ENCODE measurements at places on chromosomes 4 and X. TPM values are rescaled to one million over a fixed set of nuclear protein-coding genes. Genes with fewer than 3 reads are reported as not detected.

Gene GRIA3
- not detected for total RNA-seq

- DNase-seq = no peak
Measured at GRCh38 chr4:185642907-185643306, 107.6 kb upstream of the PDLIM3 start.

DNA sequence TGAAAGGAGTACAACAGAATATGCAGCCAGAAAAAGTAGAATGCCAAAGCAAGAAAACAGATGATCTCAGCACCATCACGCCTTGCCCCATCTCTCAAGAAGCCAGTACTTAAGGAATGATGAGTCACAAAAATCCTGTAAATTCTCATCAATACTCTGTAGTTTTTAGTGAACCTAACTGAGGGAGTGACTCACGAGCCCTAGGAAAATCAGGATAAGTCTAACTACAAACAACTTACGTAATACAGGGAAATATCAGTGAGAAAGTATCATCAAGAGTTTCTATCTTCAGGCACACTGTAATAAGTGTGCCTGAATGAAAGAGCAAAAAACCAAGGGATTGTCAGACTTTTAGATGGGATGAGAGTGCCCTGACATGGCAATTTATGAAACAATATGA is 644.4 kb downstream of the STPG2 start:
- no peak for DNase-seq

DNA sequence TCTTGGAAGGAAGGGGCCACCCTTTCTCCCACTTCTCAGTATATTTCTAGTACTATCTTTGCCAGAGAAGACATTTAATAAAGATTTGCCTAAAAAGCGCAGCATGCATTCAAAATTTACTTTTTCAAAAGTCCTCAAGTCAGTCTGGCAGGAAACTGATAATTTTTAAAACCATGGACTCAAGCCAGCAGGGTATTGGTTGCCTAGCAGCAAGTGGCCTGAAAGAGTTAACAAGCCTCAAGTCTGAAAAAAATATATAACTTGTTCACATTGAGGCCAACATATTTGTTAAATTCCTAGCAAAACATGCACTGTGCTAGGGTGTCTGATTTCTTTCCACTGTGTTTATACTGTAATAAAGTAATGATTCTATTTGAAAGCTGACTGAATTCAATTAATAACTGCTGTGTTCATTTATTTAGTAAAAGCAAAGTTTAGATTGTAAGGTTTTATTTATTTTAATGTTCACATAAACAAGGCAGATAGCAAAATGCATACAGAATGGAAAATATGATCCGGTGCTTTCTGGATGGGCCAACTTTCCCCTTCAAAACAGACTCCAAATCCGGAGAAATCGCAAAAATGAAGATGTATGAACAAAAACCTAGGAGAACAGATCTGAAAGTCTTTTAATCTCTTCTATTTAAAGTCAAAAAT is 218.5 kb upstream of the FGF13 start:
- no peak for DNase-seq

DNA sequence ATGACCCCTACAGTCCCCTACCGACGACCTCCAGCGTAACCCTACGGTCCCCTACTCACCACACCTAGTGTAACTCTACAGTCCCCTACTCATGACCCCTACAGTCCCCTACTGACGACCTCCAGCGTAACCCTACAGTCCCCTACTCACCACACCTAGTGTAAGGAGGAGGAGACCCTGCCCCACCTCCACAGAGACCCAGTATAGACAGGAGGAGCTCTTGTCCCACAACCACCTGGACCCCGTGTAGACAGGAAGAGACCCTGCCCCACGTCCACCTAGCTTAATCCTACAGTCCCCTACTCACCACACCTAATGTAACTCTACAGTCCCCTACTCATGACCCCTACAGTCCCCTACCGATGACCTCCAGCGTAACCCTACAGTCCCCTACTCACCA is 26.9 kb downstream of the CSF2RA start:
- DNase-seq = no peak

Gene TCEAL7
- not detected for total RNA-seq

DNA sequence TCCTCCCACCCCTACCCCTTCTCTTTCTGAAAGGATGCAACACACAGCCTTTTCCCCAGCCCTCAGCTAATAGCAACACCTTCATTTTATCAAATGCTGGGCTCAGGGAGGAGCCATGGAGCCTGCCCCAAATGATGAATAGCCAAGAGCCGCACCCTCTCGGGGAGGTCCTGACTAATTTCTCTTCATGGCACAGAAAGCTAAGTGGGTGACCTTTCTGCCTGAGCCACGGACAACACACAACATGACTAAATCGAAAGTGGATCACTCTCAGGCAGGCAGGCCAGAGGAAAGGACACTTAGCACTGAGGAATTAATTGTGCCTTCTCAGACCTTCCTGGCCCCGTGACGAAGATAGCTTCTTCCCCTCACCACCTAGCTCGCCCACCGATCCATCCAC is 165.1 kb upstream of the RAI2 start:
- DNase-seq = no peak

Gene STAG2
- 86.0 TPM for total RNA-seq

Gene IL1RAPL1
- total RNA-seq = not detected

- DNase-seq = peak; percentile 78
Measured at GRCh38 chrX:9285342-9285771, 179.5 kb upstream of the TBL1X start.

GRCh38 chr4:99301376-99302164 is 10.8 kb upstream of the ADH1A start:
- no peak for DNase-seq

DNA sequence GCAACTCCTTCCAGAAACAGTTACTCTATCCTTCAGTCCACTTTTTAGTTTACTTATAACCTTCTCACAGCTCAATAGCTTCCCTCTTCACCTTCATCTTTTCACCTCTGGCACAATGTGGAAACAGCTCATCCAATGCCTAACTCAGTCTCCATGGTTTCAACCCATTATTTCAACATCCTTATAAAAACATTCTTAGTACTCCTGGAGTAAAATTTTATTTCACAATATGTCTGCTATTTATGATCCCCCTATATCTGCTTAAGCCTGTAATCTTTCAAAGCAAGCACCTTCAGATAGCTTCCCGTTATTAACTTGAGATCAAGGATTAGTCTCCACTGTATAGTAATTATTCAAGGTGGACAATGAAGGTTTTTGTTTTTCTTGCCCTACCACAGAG is 156.3 kb downstream of the GASK1B start:
- DNase-seq = no peak

DNA sequence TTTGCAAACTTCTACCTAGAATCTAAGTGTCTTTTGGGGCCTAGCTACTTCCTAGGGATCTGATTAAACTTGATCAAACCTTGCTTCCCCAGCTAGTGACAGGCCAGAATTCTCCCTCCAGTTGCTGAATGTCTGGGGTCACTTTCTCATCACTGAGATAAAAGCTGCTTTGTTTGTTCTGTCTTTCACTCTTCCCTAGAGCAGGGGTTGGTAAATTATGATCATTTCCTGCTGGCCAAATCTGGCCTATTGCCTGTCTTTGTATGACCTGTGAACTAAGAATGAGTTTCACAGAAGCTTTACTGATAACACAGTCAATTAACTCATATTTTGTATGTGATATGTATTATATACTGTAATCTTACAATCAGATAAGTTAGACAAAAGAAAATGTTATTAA is 157.8 kb upstream of the AADAT start:
- no peak for DNase-seq

- DNase-seq = no peak
Measured at GRCh38 chr4:139085141-139085540, 69.6 kb downstream of the NOCT start.

DNA sequence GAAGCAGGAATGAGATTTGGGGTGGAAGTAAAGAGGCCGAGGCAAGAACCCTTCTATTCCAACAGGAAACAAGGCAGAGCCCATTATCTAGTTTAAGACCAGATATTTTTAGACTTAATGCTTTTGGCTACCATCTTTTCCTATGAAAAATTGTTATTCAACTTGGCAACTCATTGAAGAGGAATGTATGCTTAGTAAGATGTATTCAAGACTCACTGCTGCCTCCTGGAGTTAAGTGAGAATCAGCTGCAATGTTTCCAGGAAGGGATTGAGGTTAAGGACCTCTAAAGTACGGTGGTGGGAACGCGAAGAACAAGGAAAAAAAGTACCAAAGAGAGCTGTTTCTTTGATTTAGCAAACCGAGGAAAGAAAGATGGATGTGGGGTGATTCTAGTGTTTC is 89.1 kb downstream of the RAPGEF2 start:
- no peak for DNase-seq

GRCh38 chr4:4426511-4427120 is 39.7 kb downstream of the NSG1 start:
- DNase-seq = no peak

DNA sequence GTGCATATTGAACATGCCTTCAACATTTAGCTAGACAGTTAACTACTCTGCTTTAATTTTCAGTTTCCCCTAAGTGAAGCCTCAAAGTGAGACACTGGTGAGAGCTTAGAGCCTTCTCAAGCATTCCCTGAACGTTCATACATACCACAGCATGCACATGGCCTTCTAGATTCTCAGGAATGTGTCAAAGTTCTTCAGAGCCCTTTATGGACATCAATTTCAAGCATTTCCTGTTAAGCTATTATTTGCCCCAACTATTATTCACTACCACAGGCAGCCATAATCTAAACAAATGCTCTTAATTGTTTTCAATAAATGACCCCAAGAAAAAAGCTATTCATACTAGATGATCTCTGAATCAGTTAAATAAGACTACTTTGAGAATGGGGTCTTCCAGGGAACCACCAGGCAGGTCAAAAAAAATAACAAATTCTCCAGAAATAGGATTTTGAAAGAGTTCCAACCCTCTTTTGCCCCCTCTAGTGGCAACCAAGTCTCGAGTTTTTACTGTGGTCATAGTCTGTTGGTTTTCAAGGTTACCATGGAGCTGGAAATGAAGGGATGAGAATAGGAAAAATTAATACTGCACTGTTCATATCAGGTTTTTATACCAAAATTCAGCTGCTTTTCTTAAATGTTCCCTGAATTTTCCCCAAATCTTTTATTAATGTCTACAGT is 235.4 kb downstream of the RAB28 start:
- no peak for DNase-seq

- no peak for DNase-seq
Measured at GRCh38 chr4:6608758-6609414, 31.6 kb upstream of the MRFAP1 start.

GRCh38 chr4:42655921-42656678 is 805 bp downstream of the ATP8A1 start:
- DNase-seq = peak; percentile 46

DNA sequence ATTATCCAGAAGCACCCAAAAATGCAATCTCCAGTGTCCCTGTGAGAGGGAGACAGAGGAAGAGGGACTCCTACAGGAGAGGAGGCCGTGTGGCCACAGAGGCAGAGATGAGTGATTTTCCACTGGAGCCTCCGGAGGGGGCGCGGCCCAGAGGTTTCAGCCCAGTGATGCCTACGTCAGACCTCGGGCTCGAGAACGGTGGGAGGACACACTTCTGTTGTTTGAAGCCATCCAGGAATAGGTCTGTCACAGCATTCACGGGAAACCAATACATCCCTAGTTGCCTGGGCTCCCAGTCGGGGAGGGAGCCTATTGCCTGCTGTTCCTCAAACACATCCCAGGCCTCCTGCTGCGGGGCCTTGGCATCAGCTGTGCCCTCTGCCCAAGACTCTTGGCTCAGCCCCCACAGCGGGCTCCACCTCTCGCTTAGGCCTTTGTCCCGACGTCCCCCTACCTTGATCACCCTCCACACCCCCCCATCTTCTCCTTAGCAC is 39.2 kb upstream of the HMX1 start:
- DNase-seq = no peak

DNA sequence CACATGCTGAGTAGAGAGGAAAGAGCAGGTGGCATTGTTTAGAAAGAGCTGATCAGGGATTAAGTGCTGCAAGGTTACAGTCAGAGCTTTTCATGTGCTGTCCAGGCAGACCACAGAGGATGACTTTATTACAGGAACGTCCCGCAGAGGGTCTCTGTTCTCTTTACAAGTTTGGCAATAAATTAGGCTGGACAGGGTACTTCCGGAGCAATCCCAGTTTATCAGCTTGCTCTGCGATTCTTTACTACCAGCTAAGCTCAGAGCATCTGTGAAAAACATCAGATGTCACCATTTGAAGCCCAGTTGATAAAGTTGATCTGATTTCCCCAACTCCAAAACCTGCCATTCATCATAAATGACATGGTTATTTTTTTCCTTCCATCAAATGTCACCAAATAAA is 633.1 kb downstream of the NLGN4X start:
- no peak for DNase-seq

- DNase-seq = no peak
Measured at GRCh38 chrX:40996886-40997530, 88.2 kb upstream of the USP9X start.

GRCh38 chr4:184355111-184355604 is 119.2 kb downstream of the IRF2 start:
- peak; percentile 58 for DNase-seq

GRCh38 chrX:131802836-131803626 is 220.1 kb upstream of the STK26 start:
- DNase-seq = peak; percentile 26

GRCh38 chr4:6200922-6201362 is 593 bp upstream of the JAKMIP1 start:
- no peak for DNase-seq

Gene IGFBP7
- 0.17 TPM for total RNA-seq

DNA sequence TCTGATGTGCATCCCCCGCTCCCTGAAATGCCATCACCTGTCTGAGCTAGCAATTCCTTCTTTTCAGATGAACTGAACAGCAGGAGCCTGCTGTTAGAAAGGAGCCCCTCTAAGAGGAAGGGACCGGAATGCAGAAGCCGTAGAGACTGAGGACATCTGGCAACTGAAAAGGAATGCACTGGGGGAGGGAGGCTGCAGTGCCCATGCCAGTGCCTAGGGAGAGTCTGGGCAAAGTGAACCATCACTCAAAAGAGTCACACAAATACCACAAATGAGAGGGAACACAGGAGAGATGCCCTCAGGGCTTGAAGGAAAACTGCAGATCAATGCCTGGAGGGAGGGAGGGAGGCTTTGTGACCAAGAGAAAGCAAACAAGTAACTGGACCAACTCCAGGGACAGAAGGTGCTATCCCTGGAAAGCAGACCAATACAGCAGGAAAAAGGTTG is 93.9 kb upstream of the CBR4 start:
- DNase-seq = no peak

GRCh38 chrX:37651921-37652452 is 33.6 kb upstream of the XK start:
- peak; percentile 13 for DNase-seq

DNA sequence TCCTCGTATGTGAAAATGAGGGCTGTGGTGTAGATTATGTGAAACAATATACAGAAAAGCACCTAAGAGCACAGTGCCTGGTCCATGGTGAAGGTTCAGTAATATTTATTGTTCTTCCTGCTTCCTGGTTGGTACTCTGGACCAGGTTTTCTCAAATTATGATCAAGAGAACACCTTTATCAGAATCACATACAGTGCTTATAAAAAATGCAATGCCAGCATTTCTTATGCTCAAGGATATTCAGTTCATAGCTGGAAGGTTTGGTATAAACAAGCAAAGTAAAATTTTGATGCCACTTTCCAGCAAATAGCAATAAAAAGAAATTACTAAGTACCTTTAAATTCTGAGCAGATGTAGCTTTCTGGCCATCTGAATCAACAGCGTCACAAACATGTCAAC is 1412.4 kb downstream of the RPA4 start:
- no peak for DNase-seq

Gene PDE6B
- total RNA-seq = 18.1 TPM

GRCh38 chrX:110750526-110751189 is 45.0 kb downstream of the CHRDL1 start:
- DNase-seq = no peak

Gene NWD2
- total RNA-seq = not detected

Gene TMEM150C
- total RNA-seq = not detected

- DNase-seq = no peak
Measured at GRCh38 chr4:24224446-24224845, 334.6 kb upstream of the PPARGC1A start.

- no peak for DNase-seq
Measured at GRCh38 chr4:187184508-187184907, 460.9 kb upstream of the FAT1 start.
